Kidney epithelial cell (primary cell): ENCODE measurements at places on chromosomes 2 and 18. TPM values are rescaled to one million over a fixed set of nuclear protein-coding genes. Genes with fewer than 3 reads are reported as not detected.

DNA sequence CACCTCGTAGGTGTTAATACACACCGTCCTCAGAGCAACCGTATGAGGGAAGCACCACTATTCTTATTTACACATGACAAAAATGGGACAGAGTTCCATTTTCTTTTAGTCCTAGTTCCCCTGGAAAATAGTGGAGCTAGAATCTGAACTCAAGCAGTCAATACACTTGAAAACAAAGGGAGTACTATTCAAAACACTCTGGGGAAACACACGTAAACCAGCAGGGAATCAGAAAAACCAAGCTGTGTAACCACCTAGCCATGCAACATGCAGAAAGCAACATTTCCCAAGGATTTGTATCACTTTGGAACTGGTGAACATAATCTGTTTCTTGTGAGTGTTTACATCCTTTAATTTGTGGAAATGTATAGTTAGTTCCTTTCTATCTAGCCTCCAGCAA, 208.2 kb downstream of the UBE2E3 start:
- no peak for DNase-seq

Gene SLC16A14
- total RNA-seq, result 2.0 and 2.8 TPM in 2 replicates

DNA sequence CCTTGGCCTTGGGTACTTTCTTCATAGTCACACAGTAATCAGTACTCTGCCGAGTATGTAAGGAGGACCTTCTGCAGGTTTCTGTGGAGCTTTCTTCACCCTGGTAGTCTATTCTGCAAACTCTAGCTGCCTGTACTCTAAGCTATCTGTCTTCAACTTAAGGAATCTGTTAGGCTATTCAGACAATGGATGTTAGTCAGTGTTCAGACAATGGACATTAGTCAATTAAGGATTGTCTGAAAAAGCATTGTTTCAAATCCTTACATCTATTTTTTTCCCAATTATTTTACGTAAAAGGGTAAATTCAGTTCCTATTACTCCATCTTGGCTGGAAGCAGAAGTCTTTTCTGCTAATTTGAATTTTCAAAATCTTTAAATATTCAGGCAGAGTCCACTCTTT, 75.7 kb downstream of the WDR7 start:
- DNase-seq, result no peak

DNA sequence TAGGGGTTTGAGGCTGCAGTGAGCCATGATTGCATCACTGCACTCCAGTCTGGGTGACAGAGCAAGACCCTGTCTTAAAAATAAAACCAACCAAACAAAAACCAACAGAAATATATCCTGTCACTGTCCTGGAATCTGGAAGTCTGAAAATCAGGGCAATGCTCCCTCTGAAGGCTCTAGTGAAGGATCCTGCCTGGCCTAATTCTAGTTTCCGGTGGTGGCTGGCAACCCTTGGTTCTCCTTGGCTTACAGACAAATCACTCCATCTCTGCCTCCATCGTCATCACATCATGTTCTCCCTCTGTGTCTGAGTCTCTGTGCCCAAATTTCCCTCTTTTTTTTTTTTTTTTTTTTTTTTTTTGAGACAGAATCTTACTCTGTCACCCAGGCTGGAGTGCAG, 15.9 kb upstream of the VPS4B start:
- DNase-seq, result no peak

DNA sequence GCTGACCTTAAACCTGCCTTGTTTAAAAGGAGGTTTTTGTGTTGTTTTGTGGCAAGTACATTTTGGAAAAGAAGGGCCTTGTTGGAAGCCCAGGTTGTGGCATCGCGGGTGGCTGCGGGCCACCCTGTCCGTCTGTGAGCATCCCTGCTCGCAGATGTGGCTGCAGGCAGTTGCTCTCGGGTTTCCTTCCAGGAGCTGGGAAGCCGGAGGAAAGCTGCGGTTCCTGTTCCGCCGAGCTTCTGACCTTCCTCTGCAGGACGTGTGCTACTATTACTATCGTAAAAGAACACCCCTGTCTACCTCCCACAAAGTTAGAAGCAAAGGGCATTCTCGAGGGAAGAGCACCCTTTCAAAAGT, 766 bp downstream of the MFF start:
- DNase-seq, result no peak

Gene C2orf80
- not detected in 2 replicates for total RNA-seq

- DNase-seq, result no peak
Measured at GRCh38 chr2:18976168-18976961, 382.1 kb downstream of the OSR1 start.

DNA sequence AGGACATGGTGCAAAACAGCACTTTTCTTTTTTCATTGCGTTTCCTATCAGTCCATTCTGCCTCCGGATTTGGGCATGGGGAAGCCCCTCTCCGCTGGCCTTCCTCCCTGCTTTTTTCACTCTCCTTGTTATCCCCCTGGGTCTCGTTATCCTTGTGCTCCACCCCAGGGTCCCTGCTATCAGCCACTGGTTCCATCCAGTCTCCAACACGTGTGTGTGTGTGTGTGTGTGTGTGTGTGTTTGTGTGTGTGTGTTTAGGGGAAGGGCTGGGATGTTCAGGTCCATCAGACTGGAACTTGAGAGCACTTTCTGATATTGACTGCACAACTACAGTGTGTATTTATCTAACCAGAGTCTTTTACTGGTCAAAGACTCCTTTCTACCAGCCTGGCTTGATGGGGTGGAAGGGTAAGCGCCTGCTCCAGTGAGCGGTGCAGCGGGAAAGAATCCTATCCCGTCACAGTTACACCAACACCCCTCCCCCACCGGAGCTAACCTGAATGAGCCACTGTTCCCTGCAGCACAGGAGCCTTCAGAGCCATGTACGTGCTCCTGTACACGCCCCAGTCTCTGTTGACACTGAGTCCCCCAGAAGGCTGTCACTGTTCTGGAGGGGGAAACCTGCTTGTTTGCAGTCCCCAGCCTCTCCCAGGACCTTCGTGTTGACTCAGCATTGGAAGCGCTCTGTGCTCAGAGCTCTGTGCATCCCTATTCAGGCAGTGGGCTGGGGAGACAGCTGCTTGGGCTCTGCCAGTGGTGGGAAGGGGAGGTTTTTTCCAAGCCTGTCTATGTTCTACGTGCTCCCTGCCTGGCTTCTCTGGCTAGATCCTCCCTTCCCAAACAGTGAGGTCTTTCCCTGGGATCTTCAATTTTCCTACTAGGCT, 4.6 kb downstream of the INHA start:
- DNase-seq, result no peak
